Dorsolateral prefrontal cortex (tissue), 122 donors: ENCODE measurements at places on chromosomes 16 and 17.

GRCh38 chr16:67191411-67191994 lies 452 bp upstream of the E2F4 start:
- DNase-seq, result no peak

DNA sequence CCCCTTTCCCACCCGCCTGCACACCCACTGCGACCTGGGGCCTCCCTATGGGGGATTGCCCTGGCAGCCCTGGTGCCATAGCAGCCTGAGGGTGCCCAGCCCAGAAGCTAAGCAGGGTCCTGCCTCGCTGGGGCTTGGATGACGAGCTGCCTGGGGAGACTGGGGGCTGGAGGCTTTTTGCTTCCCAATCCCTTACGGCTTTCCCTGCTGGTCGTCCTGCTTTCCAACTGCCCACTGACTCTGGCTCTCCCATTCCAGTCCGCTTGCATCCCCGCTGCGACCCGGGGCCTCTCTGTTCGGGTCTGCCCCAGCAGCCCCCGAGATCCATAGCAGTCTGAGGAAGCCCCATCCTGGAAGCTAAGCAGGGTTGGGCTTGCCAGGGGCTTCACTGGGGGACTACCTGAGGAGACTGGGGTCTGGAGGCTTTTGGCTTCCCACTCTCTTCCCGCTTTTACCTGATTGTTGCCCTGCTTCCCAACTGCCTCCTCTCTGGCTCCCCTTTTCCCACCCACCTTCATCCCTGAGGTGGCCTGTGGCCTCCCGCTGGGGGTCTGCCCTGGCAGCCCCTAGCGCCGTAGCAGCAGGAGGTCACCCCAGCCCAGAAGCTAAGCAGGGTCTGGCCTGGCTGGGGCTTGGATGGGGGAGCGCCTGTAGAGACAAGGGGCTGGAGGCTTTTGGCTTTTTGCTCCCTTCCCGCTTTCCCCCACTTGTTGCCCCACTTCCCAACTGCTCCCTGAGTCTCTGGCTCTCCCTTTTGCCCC lies 2292.8 kb downstream of the TP53TG3F start:
- no peak for DNase-seq

DNA sequence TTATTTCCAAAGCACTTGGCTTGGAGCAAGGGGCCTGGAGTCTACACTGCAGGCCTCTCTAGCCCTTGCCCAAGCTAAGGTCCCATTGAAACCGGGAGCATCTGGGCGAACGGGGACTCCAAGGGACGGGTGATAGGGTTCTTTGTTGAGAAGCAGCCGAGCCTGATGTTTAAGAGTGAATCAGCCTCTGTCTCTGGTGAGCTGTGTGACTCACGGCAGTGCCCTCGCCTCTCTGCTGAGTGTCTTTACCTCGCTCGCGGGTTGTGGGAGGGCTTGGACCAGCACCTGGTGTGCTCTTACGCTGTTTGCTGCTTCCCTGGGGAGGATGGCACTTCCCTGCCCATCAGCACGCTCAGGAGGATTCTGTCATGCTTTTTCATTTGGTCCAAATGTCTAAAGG lies 1.3 kb downstream of the HGS start:
- DNase-seq, result no peak

GRCh38 chr17:17051791-17052461 lies 9.7 kb downstream of the MPRIP start:
- DNase-seq, result no peak

DNA sequence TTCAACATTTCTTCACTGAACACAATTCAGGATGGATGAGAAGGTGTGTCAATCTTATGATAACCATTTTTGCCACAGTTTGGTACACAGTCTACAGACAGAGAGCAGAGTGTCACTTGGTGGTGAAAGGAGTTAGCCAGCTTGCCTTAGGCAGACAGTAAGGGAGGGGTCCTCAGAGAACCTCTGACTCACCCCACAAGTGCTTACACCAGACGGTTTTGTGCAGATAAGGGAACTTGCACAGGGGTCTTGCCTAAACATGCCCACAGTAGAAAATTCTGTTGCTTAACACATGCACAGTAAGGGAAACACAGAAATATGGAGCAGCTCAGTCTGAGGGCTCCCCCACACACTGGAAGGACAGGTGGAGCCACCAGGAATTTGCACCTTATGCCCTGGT lies 204.5 kb upstream of the CDH8 start:
- no peak for DNase-seq

DNA sequence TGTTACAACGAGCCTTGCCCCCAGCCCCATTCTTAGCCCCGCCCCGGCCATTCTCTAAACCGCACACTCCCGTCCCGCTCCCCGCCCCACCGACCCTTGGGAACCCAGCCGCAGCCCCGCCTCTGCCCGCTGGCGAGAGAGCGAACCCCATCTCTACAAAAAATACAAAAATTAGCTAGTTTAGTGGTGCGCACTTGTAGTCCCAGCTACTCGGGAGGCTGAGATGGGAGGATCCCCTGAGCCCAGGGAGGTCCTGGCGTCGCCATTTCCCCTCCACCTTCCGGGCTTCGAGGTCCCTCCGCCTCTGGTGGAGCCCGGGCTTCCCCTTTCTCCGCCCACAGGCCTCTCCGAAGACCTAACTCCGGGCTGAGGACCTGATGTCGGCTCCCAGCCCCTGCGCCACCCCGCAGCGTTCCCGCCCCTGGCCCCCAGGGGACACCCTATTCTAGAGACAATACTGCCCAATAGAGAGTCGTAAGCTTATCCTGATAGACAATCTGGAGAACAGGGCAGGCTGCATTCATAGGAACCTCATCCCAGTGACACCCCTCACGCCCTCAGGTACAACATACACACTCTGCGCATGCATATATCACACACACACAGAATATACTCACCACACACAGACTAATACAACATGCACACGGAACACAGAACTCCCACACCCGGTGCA lies 480 bp upstream of the PROCA1 start:
- no peak for DNase-seq

- DNase-seq, result no peak
Observed at GRCh38 chr16:52450241-52450640, 96.7 kb downstream of the TOX3 start.

- DNase-seq, result no peak
Observed at GRCh38 chr17:16425698-16426659, 10.6 kb downstream of the TRPV2 start.

- no peak for DNase-seq
Observed at GRCh38 chr17:58331815-58332777, 3.5 kb upstream of the TSPOAP1 start.

GRCh38 chr16:48523415-48524204 lies 86.4 kb downstream of the N4BP1 start:
- DNase-seq, result no peak

- no peak for DNase-seq
Observed at GRCh38 chr17:5355421-5356129, 63.9 kb downstream of the NUP88 start.

DNA sequence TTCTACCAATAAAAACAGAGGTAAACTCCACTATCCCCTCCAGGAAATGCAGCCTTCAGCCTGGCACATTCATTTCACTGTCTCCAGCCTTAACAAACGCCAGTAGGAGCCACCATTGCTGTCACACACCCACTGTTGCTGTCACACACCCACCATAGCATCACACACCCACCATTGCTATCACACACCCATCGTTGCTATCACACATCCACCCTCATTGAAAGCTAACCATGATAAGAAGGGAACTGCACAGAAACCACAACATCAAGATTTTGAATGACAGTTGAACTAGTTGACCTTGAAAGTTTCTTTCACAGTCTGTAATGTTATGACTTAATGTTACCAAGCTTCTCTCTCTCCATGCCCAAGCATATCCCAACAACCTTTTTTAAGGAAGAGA lies 38.1 kb downstream of the SHCBP1 start:
- no peak for DNase-seq

DNA sequence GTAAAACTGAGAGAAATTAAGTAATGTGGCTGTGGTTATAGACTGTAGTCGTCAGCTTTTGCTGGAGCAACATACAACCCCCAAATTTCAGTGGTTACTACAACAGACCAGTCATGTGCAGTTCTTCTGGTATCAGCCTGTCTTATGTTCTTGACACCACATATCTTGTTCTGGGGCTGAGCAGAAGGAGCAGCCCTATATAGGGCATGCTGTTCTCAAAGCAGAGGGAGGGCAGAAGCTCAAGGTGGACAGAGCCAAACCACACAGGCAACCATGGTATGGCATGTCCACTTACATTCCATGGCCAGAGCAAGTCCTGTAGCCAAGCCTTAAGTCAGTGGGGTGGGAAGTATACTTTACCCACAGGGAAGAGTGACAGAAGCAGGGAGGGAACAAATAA lies 7.7 kb downstream of the PRKAR1A start:
- DNase-seq, result no peak

DNA sequence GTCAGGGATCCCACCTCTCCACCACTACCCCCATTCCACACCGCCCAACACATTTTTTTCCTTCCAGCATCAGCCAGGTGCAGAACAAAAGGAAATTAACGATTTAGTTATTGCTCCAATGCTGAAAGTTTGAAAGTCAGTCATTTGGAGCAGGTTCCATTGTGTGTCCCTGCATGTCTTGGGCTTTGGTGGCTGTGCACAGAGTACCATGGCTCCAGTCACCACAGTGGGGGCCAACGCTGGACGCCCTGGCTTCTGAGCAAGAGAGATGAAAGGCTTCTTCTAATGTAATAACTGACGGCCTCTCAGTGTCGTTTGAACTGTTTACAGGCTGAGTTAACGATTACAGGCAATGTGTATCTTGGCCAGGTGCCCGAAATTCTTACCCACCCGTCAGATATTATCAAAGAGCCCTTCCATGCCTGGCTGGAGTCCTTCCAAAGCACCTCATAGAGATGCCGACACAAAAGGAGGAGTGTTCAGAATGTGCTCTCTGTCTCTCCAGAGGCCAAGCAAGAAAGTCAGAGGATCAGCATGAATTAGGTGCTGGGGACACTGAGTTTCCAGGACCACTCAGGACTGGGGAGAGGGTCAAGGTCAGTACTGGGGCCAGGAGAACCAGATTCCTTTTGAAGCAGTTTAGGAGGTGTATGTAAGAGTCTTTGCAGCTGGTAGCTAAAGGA lies 25.9 kb downstream of the RNF43 start:
- no peak for DNase-seq

DNA sequence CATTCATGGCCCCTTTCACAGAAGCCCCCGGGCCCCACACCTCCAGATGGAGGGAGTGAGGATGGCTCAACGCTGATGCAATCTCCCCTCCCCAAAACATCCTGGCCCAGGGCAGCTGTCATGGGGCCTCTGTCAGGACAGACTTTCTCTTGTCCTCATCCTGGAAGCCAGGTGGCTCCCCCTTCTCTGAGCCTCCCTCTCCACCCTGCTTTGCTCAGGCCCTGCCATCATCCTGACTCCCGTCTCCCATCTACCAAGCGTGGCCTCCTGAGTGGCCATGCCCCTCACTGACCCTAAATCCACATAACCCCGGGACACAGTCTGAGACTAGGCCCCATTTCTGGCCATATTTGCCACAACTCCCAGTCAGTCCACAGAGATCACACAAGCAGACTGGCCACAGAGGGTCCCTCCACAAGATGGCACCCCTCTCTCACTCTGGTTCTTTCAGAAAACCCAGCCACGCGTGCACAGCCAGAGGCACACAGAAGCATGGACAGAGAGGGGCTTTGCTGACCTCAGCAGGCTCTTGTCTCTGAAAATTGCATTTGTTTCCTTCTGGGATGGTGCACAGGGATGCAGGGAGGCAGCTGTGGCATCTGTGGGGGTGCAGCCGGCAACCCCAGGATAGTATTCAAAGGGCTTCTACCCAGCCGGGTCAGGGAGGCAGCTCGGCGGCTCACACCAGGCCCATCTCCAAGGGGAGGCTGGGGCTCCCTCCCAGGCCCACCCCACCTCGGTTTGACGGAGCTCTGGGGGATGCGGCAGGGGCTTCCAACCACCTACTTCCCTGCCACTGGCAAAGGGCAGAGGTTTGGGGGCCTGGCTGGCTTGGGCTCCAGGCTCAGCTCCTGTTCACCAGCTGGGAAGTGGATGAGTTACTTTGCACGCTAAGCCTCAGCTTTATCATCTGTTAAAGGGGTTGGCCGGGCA lies 16.9 kb downstream of the DOC2B start:
- DNase-seq, result peak; percentile 74

GRCh38 chr17:74790161-74791058 lies 14.3 kb upstream of the NAT9 start:
- DNase-seq, result no peak

DNA sequence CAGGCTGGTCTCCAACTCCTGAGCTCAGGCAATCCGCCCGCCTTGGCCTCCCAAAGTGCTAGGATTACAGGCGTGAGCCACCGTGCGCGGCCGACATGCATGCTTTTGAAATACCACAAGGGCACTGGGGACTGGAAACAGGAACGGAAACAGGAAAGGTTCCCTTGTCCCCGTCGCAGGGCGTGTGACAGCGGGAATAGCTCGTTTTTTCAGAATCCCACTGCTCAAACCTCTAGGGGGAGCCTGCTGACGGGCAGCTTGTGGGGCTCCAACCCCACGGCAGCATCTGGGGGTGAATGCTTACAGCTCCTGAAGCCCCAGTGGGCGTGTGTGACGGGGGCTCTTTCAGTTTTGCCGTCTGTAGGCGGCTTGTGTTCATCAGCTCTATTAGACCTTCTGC lies 18.8 kb upstream of the ASGR2 start:
- DNase-seq, result no peak

DNA sequence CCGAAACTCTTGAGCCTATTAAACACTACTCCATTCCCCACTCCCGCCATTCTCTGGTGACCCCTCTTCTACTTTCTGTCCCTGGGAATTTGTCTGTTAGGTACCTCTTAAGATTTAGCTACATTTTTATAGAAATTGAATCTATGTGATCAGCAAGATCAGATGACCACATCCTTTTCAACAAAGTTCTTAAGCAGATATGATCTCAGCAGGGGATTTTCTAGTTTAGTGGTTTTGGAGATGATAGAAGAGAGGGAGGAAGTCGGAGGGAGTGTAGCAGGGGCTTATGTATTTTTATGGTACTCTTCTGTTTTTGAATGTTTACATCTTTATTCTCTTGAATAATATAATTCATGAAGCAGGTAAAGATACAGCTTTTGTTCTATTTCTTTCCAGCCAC lies 40.8 kb downstream of the RPA1 start:
- DNase-seq, result no peak

- DNase-seq, result no peak
Observed at GRCh38 chr17:59492091-59492451, 73.3 kb upstream of the DHX40 start.

DNA sequence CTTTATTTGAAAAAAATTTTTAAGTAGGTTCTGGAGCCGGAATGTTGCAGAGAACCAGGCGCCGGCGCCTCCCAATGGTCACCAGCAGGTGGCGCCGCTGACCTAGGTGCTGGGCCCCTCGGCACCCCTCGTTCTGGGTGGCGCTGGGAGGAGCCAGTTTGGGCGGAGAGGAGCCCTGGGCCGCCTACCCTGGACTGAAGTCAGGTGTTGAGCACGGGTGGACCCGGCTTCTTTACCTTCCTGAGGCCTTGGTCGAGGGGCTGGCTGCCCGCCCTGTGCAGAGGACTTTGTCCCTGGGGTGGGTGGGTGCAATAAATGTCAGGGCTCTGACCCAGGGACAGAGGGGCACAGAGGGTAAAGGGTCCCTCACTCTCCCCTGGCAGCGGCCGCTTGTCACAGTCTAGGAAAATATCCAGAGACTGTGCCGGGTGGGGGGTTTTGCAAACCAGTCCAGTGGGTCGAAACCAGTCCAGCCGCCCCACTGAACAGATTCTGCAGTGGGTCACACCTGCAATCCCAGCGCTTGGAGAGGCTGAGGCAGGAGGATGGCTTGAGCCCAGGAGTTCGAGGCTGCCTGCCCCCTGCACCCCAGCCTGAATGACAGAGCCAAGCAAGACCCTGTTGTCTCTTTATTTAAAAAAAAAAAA lies 30.1 kb upstream of the TNFRSF13B start:
- peak; percentile 74 for DNase-seq

- peak; percentile 74 for DNase-seq
Observed at GRCh38 chr16:85611444-85612190, 1.5 kb upstream of the GSE1 start.
